Cortex of kidney (tissue), 1 donor: ENCODE measurements at places on chromosomes 13 and 19.

GRCh38 chr19:46913198-46913851 is 52.5 kb downstream of the ARHGAP35 start:
- DNase-seq = no peak

GRCh38 chr13:110913322-110914080 is 1.4 kb downstream of the ANKRD10 start:
- no peak for DNase-seq

DNA sequence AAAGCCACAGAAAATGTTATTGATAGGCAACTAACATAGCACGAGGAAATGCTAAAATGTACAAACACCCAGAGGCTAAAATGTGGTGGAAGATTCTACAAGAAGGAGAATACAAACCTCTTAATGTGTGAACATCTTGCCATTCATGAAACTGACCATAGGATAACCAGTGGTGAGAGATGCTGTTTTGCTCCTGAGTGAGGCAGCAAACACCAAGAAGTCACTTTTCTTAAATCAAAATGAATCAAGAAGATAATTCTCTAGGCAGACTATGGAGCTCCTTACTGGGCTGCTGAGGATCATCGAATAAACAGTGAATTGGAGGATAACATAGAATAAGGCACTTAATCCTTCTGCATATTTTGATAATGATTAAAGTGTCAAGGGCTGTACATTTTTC is 375.4 kb upstream of the SLITRK6 start:
- no peak for DNase-seq

GRCh38 chr13:89746554-89746953 is 1600.9 kb upstream of the MIR17HG start:
- DNase-seq = no peak

DNA sequence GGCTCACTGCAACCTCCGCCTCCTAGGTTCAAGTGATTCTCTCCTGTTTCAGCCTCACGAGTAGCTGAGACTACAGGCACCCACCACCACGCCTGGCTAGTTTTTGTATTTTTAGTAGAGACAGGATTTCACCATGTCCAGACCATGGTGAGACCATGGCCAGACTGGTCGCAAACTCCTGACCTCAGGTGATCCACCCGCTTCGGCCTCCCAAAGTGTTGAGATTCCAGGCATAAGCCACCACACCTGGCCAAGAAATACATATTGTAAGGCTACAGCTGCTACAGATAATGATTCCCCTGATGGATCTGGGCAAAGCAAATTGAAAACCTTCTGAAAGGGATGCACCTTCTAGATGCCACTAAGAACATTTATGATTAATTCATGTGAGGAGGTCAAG is 17.8 kb downstream of the PLPP2 start:
- DNase-seq = no peak

DNA sequence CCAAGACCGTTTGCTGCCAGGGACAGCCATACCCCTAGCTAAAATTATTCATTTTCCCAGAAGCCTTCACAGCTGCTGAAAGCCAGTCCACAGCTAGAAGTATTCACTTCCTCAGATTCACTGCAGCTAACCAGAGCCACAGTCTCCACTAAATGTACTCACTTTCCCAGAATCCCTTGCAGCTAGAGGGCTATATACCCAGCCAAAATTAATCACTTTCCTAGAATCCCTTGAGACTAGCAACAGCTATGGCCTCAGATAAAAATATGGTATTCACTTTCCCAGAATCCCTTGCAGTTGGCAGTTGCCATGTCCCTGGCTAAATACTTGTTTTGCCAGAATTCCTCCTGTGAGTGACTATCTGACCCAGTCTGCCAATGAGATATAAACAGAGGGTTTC is 13.8 kb upstream of the MEIS3 start:
- DNase-seq = no peak

DNA sequence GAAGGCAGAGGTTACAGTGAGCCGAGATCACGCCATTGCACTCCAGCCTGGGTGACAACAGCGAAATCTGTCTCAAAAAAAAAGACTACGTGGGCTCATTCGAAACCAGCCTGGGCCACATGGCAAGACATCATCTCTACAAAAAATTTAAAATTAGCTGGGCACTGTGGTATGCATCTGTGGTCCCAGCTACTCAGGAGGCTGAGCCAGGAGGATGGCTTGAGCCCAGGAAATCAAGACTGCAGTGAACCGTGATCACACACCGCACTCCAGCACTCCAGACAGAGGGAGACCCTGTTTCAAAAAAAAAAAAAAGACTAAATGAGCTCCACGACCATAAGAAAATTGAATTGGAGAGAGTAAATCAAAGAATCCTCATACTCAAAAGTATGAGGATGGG is 53.1 kb downstream of the SLC7A1 start:
- no peak for DNase-seq

DNA sequence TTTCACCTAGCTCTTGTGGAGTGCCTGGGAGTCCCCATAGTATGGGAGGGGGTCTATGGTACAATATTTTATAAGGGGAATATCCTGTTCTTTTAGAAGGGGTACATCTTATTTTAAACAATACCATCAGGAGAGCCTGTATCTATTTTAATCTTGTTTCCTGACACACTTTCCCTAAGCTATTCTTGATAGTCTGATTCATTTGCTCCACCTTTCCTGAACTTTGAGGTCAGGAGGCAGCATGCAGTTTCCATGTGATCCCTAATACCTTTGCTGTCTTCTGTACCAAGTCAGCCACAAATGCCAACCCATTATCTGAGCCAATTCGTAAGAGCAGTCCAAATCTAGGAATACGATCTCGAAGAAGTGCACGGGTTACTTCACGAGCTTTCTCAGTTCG is 86.2 kb downstream of the SLC25A15 start:
- no peak for DNase-seq

DNA sequence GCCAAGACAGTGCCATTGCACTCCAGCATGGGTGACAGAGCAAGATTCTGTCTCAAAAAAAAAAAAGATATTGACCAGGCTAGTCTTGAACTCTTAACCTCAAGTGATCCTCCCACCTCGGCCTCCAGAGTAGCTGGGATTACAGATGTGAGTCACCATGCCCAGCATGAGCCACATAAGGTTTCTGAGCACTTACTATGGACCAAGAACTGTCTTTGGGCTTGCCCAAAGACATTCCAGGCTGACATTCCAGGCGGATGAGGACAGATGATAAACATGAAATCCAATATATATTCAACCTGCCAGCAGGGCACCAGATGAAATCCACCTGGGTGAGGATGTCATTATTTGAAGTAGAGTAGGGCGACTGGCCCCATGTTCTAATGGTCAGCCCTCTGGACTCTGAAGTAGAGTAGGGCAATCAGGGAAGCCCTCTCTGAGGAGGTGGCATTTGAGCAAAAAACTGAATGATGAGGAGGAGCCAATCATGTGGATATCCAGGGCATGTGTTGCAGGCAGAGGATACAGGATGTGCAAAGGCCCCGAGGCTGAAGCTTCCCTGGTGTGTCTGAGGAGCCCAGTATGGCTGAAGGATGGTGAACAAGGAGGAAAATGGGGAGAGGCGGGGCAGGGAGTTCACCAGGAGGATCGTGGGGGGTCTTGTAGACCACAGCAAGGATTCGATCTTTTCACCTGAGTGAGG is 4.0 kb downstream of the C19orf38 start:
- DNase-seq = no peak

- no peak for DNase-seq
Measured at GRCh38 chr13:100347968-100348367, 240.6 kb downstream of the GGACT start.

DNA sequence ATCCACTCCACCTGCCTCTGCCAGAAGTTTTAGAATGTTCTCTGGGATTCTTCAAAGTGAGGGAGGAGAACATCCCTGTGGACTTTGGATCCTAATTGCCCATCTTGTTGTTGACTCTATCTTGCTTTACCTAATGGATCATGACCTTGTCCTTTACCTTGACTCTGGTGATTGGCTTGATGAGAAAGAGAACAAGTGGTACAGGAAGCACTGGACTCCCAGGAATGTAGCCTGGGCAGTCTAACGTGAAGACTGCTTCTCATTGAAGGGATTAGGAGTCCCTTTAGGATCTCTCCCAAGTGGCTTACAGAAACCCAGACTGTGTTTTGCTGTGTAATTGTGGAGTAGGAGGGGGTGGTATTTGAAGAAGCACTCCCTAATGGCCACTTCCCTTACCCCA is 63.9 kb downstream of the SLC10A2 start:
- DNase-seq = no peak

DNA sequence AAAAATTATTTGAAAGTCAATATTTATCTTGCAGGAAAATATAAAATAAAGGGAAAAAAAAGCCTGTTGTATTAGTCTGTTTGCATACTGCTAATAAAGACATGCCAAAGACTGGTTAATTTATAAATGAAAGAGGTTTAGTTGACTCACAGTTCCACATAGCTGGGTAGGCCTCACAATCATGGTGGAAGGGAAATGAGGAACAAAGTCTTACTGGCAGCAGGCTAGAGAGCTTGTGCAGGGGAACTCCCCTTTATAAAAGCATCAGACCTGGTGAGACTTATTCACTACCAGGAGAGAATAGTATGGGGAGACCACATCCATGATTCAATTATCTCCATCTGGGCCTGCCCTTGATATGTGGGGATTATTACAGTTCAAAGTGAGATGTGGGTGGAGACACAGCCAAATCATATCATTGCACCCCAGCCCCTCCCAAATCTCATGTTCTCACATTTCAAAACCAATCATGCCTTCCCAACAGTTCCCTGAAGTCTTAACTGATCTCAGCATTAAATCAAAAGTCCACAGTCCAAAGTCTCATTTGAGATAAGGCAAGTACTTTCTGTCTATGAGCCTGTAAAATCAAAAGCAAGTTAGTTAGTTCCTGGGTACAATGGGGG is 1416.5 kb upstream of the SPRY2 start:
- DNase-seq = no peak

- DNase-seq = no peak
Measured at GRCh38 chr19:51339687-51340656, 2.0 kb downstream of the VSIG10L start.

- no peak for DNase-seq
Measured at GRCh38 chr19:24127601-24128000, 40.6 kb downstream of the ZNF254 start.

DNA sequence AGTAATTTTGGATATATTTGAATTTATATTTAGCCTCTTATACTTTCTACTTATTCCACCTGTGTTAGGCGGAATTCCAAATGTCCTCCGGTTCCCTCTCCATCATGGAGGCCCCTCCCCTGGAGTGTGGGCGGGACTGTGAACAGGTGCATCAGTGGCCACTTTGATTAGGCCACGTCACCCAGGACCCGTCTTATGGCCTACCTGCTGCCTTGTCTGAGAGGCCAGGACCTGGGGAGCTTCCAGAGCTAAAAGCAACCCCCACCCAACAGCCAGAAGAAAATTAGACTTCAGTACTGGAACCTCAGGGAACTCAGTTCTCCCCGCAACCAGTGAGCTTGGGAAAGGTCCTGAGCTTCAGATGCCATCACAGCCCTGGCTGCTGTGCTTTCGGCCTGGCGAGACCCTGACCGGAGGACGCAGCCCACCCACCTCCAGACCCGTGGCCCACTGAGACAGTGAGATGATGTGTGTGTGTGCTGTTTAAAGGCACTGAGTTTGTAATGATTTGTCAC is 200.2 kb upstream of the SOX1 start:
- DNase-seq = no peak

DNA sequence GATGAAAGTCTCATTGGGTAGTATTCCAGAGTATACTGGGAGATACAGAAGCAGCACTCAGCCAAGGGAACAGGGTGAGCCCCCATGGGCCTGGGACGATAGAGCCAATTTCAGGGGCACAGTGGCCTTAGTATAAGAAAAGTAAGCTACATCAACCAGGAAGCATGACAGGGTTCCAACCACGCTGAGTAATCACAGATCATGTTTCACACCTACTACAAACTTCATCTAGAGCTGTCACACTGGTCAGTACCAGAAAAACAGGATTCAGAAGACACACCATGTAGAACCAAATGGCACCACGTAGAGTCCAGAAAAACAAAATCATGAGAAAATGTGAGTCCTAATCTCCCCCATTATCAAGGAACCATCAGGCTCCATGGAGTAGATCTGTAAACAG is 1292.4 kb upstream of the MIR17HG start:
- no peak for DNase-seq

DNA sequence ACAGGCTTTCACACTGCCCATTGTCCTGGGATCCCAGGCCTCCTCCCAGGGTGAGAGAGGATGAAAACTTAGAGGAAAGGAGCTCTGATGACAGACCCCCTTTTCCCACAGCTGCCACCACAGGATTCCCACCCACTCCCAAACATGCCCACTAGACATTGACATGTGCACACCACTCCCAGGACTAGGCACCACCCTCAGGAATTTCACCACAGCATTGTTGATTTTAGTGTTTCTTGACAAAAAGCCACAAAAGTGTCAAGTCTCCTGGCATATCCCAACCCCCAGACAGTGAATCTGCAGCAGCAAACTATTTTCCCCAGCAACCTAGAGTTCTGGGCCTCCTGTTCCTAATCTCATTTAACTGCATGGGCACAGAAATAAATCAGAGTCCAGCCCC is 10.1 kb downstream of the ZNF714 start:
- no peak for DNase-seq

DNA sequence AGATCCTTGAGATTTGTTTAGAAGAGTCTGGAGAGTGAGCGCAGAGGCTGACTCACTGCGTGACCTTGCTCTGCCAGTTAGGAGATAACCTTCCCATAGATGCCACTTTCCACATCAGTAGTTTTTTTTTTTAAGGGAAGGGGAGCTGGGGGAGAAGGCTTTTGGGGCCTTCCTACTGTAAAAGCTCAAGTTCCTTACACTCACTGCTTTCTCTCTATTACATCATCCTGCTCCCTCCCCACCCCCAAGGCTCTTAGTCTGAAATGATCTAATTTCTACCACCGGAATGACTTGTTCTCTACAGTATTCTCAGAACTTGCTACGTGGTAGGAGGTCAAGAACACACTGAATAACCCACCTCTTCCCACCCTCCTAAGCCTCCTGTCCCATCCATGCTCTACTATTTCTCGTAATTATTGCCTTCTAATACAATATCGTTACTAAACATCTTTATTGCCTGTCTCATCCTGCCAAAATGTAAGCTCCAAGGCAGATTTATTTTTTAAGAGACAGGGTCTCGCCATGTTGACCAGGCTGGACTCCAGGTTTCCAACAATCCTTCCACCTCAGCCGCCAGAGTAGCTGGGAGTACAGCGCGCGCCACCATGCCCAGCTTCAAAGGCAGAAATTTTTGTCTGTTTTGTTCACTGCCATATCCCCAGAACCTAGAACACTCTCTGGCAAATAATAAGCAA is 1.2 kb downstream of the LONP1 start:
- DNase-seq = no peak

DNA sequence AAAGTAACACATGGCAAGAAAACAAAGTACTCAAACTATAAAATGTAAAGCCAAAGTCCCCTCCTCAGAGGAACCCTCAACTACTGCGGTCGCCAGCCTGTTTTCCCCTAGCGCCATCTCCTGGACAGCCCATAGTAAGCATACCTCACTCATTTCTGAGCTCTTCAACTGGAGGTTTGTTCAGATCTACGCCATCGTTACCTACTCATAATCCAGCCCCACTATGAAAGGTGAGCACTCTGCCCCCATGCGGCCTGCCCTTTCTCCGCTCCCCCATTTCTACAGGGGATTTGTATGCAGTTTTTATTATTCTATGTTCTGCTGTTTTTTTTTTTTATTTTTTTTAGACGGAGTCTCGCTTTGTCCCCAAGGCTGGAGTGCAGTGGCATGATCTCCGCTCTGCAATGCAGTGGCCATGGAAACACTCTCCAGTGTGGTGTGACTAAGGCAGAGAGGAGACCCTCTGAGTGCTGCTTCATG is 26.2 kb downstream of the OPA3 start:
- DNase-seq = no peak
